ENCODE measurements at places on chromosomes 6 and 20. TPM values are rescaled to one million over a fixed set of nuclear protein-coding genes. Genes with fewer than 3 reads are reported as not detected.
A peak's percentile ranks its signal among the peaks of the same experiment; 100 is the strongest.

GRCh38 chr6:34142061-34142998 is 3.6 kb downstream of the GRM4 start:
- H3K27ac ChIP-seq = no peak overlapping the region
- no peaks in the 10 kb centered on the region for H3K36me3 ChIP-seq
- no peak overlapping the region for H3K4me3 ChIP-seq
- DNase-seq = no peak
- H3K27me3 ChIP-seq = peaks cover 22% of the 10 kb centered on the region
- no peaks in the 10 kb centered on the region for H3K4me1 ChIP-seq

DNA sequence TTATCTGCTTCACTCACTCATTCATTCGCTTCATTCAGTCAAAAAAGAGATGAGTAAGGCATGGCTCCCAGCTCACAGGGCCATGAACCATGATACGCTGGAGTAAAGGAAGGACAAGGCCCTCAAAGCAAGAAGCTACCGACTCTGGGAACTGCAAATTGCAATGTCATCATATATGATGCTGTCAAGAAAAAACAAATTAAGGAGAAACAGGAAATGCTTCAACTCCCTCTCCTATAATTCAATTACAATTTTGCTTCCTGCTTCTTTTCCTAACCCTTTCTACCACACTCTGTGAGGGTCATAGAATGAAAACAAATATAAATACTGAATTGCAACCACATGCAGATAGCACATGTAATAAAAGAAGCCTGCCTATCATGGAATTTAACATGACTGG is 725.7 kb upstream of the FLRT3 start:
- no peak overlapping the region for H3K4me3 ChIP-seq
- DNase-seq = no peak
- H3K27me3 ChIP-seq = no peaks in the 10 kb centered on the region

GRCh38 chr6:99254616-99255550 is 94.6 kb downstream of the FAXC start:
- H3K4me3 ChIP-seq = no peak overlapping the region
- no peaks in the 10 kb centered on the region for H3K36me3 ChIP-seq
- no peak overlapping the region for H3K27ac ChIP-seq
- DNase-seq = no peak
- H3K4me1 ChIP-seq = no peaks in the 10 kb centered on the region
- no peaks in the 10 kb centered on the region for H3K27me3 ChIP-seq

GRCh38 chr20:20668639-20669038 is 43.8 kb downstream of the RALGAPA2 start:
- no peaks in the 10 kb centered on the region for H3K36me3 ChIP-seq
- no peaks in the 10 kb centered on the region for H3K27me3 ChIP-seq
- peak overlapping the region; percentile 46 for H3K27ac ChIP-seq
- DNase-seq = peak; percentile 71
- H3K4me1 ChIP-seq = peaks cover 17% of the 10 kb centered on the region

- DNase-seq = no peak
- H3K36me3 ChIP-seq = no peaks in the 10 kb centered on the region
- H3K4me3 ChIP-seq = peak overlapping the region; percentile 84
- no peak overlapping the region for H3K27ac ChIP-seq
Observed at GRCh38 chr20:41318271-41318649, 729 bp upstream of the ZHX3 start.

- no peak overlapping the region for H3K4me3 ChIP-seq
- no peak overlapping the region for H3K27ac ChIP-seq
- H3K27me3 ChIP-seq = peaks cover 2% of the 10 kb centered on the region
Observed at GRCh38 chr20:24651976-24652345, 182.5 kb downstream of the SYNDIG1 start.

DNA sequence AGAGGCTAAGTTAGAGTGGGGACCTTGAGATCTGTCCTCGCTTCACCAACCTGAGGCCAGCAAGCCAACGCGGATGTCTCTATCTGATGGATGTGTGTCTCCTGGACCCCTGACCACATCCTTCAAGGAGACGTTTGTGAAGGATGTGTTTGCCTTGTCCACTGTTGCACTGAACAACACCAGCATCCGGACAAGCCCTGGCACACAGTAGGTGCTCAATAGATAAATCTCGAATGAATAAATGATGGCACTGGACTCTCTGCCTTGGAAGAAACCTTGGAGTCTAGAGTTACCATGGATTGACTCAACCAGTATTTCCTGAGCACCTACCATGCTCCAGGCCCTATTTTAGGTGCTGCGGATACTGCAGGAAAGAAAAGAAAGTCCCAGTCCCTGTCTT is 97.7 kb upstream of the PTPN1 start:
- DNase-seq = no peak
- no peaks in the 10 kb centered on the region for H3K36me3 ChIP-seq

DNA sequence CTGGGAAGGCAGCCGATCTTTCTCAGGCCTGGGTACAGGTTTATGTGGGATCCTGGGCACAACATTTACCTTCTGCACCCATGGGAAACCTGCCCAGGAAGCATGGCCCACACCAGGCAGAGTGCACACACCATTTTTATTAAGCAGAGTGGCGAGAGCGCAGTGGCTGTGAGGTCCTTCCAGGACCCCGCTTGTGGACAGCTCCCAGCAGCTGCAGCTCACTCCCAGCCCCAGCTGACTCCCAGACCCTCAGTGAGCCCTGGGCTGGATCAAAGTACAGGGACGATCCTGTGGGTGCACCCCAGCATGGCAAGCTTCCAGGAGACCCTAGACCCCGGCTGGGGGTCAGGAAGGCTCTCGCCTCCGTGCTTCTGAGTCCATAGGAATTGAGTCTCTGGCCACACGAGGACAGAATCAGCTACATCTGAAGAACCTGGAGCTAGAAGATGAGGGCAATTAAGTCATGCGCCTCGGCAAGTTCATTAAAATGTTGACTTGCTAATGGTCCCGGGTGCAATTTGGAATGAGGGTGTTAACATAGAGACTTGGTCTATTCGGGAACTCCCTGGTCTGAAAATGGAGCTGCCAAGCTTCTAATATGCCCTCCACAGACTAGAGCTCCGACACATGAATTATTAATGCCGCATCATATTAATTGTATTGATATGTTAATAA is 65.4 kb upstream of the SLCO4A1 start:
- no peaks in the 10 kb centered on the region for H3K4me1 ChIP-seq
- H3K27ac ChIP-seq = no peak overlapping the region
- H3K36me3 ChIP-seq = no peaks in the 10 kb centered on the region
- no peak overlapping the region for H3K4me3 ChIP-seq
- H3K27me3 ChIP-seq = peaks cover 5% of the 10 kb centered on the region
- DNase-seq = no peak

GRCh38 chr6:132310921-132311320 is 90.4 kb downstream of the MOXD1 start:
- no peak overlapping the region for H3K4me3 ChIP-seq
- H3K27me3 ChIP-seq = no peaks in the 10 kb centered on the region
- no peak for DNase-seq
- H3K36me3 ChIP-seq = no peaks in the 10 kb centered on the region
- no peaks in the 10 kb centered on the region for H3K4me1 ChIP-seq
- H3K27ac ChIP-seq = no peak overlapping the region

GRCh38 chr6:36442103-36442670 is 467 bp downstream of the PXT1 start:
- H3K27me3 ChIP-seq = no peaks in the 10 kb centered on the region
- peak overlapping the region; percentile 95 for H3K27ac ChIP-seq
- H3K36me3 ChIP-seq = no peaks in the 10 kb centered on the region
- H3K4me3 ChIP-seq = peak overlapping the region; percentile 86
- H3K4me1 ChIP-seq = peaks cover 7% of the 10 kb centered on the region
- DNase-seq = no peak

Gene EFCAB8
- polyA plus RNA-seq = 0.02 TPM

Gene CST2
- not detected for polyA plus RNA-seq

Gene KHDC1
- 6.4 TPM for polyA plus RNA-seq

Gene PXMP4
- 15.7 TPM for polyA plus RNA-seq

Data from GM12878 (cell line).